ENCODE measurements at places on chromosomes 13 and 19.

GRCh38 chr13:28316836-28317235, 178.1 kb downstream of the FLT1 start:
- no peak for DNase-seq

- no peak for DNase-seq
These were observed 26.1 kb downstream of the FGF9 start for GRCh38 chr13:21696865-21697448.

GRCh38 chr13:93925990-93926389, 553.5 kb downstream of the DCT start:
- no peak for DNase-seq

DNA sequence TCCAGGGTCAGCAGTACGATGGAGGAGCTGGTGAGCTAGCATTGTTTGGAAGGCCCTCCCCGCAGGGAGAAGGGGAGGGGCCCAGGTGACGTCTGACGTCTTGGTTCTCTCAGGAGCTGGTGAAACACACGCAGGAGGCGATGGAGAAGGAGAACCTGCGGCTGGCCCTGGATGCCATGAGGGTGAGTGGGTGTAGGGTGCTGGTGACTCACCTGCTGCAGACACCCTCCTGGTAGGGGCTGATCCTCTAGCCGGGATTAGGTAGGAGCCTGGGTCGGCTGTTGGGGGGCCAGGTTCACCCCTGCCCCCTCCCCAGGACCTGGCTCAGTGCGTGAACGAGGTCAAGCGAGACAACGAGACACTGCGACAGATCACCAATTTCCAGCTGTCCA, 55.8 kb downstream of the VAV1 start:
- peak; percentile 87 for DNase-seq

- DNase-seq: no peak
These were observed 135.6 kb downstream of the NUFIP1 start for GRCh38 chr13:44853641-44854040.

GRCh38 chr13:26621731-26622401, 64.4 kb downstream of the WASF3 start:
- no peak for DNase-seq

- no peak for DNase-seq
These were observed at the start of gene LGALS4 for GRCh38 chr19:38812841-38813320. Gene LGALS4 (minus strand): TSS chr19:38812945. CDS start chr19:38812886, 59 bp downstream.

DNA sequence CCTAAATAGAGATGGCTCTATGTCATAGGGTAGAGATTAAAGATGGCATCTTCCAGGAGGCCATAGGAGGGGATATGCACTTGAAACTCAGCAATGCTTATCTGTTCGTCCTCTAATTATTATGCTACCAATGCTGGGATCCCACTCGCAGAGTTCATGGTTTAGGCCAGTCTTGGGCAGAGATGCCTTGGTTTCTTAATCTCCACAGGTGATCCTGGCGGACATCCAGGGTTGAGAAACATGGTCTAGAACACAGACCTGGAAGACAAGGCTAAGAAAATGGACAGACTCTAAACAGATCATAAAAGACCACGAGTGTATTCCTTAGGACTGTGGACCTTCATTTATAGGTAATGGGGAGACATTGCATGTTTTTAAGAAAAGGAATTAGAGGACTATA, 70.0 kb upstream of the IRS2 start:
- DNase-seq: no peak

DNA sequence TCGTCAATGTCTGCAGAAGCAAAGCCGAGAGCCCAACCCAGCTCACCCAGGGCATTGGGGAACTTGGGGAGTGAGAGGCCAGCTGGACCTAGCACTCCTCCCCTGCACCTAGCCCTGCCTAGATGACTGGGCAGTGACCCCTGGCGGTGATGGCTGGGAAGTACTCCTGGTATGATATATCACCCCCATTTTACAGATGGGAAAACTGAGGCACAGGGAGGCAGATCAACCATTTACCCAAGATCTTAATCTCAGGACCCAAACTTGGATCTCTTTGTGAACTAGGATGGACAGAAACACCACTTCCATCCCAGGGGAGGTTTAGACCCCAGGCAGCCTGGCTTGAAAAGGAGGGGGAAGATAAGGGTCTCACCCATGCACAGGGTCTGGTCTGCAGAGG, 43.5 kb downstream of the CCL25 start:
- DNase-seq: no peak
